ENCODE measurements at places on chromosomes 6 and 20.
A peak's percentile ranks its signal among the peaks of the same experiment; 100 is the strongest.

DNA sequence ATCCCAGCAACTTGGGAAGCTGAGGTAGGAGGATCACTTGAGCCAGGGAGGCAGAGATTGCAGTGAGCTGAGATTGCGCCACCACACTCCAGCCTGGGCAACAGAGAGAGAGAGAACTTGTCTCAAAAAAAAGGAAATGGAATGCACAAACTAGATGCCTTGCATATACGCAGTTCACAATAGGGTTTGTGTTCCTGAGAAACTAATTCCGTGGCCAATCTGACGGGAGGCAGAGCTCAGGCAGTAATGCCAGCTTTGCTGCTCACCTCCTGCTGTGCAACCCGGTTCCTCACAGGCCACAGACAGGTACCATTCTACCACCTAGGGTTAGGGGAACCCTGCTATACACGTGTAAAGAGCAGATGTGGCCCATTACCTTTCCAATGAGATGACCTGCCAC lies 1.4 kb downstream of the CDK5RAP1 start:
- DNase-seq = no peak

- no peak for DNase-seq
These were observed 13.5 kb downstream of the HAO1 start for GRCh38 chr20:7926767-7927166.

DNA sequence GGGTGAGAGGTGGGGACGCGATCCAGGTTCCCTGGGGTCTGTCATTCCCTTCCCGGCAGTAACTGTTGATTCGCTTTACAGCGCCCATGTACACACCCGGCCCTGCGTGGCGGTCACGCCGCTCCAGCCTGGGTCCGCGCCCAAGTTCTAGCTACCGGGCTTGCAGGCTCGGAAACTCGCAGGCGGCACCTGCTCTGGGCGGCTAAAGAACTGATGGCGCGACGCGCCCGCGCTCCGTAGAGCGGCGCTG lies 1.4 kb upstream of the POU3F2 start:
- DNase-seq = peak; percentile 62

DNA sequence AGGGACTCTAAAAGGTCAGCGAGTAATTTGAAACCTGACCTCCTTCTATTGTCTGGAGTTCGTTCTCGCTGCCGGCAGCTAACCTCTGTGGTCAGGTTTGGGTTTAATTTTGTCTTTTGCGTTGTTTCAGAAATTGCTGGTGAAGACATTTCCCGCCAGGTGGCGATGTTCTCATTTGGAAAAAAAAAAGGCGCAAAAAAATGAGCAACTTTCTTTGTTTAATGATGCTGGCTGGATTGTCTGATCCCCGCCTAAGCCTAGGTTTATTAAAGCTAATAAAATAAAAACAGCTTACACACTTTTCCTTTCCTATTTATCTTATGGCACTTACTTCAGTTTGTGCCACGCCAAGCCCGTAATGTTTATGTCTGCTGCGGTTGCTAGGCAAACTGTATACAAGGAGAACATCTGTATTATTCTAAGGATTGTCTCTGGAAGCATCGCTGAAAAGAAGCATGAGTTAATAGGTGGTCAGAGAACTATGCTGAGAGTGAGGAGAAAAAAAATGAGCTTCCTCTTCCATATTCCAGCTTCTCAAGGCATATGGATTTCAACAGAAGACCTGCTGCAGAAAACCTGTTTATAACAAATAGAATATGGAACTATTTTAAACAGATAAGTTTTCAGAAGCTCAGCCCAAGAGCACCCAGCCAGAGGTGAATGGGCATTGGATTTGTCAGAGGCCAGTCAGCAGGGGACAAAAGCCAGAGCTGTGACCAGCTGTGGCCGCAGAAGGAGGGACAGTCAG lies 205.7 kb downstream of the DOK5 start:
- no peak for DNase-seq

DNA sequence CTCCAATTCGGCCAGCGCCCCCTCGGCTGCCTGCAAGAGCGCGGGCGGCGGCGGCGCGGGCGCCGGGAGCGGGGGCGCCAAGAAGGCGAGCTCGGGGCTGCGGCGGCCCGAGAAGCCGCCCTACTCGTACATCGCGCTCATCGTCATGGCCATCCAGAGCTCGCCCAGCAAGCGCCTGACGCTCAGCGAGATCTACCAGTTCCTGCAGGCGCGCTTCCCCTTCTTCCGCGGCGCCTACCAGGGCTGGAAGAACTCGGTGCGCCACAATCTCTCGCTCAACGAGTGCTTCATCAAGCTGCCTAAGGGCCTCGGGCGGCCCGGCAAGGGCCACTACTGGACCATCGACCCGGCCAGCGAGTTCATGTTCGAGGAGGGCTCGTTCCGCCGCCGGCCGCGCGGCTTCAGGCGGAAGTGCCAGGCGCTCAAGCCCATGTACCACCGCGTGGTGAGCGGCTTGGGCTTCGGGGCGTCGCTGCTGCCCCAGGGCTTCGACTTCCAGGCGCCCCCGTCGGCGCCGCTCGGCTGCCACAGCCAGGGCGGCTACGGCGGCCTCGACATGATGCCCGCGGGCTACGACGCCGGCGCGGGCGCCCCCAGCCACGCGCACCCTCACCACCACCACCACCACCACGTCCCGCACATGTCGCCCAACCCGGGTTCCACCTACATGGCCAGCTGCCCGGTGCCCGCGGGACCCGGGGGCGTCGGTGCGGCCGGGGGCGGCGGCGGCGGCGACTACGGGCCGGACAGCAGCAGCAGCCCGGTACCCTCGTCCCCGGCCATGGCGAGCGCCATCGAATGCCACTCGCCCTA lies 963 bp downstream of the FOXF2 start:
- no peak for DNase-seq

DNA sequence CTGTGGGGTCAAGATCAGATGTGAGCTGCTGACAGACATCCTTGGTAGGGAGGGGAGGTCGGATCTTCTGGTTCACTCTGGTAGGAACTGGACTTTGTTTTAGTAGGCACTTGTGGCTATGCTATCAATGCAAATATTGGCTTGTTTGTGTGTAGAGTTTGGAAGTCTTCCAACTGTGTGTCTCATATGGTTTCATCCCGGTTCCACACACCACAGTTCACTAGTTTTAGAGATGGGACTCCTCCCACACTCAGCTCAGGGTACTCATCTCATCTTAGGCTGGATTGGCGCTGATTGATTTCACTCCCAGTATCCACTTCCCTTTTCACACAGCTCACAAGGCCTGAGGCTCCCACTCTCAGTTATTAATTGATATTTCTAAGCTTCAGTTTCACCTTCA lies 161.3 kb downstream of the THBS2 start:
- DNase-seq = no peak

DNA sequence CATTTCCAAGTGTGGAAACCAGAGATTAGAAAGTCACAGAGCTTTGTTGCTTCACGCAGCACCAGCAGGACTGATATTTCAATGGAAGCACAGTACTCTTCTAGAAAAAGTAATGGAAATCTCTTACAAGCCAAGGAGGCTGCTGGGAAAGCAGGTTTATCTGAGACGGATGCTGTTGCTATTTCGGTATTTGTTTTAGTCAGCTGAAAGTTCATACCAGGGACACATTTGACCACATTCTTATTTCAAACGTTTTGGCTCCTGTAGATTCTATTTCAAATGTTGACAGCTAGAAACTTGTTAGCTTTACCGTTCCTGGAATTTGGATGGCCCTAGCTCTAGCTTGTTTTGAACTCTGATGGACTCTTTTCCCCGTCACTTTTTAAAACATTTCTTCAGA lies 3.7 kb upstream of the TMEM242 start:
- DNase-seq = no peak

- DNase-seq = no peak
These were observed 74.1 kb downstream of the TRMT11 start for GRCh38 chr6:126060400-126060799.

DNA sequence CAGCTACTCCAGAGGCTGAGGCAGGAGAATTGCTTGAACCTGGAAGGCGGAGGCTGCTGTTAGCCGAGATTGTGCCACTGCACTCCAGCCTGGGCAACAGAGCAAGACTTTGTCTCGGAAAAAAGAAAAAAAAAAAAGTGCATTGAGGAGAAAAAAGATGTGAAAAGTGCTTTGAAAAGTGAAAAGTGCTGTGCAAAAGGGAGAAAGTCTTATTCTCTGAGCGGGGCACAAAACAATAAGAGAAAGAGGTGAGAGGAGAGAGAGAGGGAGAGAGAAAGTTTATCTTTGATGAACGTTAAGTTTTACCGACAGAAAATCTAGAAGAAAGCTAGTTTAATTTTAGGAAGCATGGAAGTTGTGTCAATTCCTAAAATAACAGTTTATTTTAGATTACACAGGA lies 3.9 kb upstream of the PACSIN1 start:
- no peak for DNase-seq

DNA sequence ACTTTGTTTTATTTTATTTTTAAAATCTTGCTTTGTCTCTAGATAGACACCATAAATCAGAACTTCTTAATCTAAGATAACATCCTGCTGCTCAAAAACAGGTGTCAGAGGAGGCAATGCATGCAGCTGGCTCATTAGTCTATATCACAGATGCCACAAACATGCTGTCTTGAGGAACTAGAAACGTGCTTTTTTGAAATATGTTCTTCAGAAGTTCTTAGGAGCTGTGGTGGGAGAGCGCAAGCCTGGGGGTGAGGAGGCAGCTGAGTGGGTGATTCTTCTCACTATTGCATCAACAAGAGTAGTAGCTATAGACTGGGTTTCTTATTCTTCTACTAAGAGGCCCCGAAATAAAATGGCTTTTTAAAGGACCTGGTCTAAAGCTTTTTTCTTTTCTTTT lies 23.4 kb downstream of the IL22RA2 start:
- DNase-seq = no peak

GRCh38 chr6:138736640-138737039 lies 36.9 kb upstream of the CCDC28A start:
- DNase-seq = no peak

GRCh38 chr20:8766868-8767390 lies 302.0 kb upstream of the PLCB4 start:
- no peak for DNase-seq

- no peak for DNase-seq
These were observed 18.8 kb downstream of the ESF1 start for GRCh38 chr20:13765868-13766416.

GRCh38 chr6:52900536-52900935 lies 9.0 kb downstream of the GSTA3 start:
- no peak for DNase-seq

DNA sequence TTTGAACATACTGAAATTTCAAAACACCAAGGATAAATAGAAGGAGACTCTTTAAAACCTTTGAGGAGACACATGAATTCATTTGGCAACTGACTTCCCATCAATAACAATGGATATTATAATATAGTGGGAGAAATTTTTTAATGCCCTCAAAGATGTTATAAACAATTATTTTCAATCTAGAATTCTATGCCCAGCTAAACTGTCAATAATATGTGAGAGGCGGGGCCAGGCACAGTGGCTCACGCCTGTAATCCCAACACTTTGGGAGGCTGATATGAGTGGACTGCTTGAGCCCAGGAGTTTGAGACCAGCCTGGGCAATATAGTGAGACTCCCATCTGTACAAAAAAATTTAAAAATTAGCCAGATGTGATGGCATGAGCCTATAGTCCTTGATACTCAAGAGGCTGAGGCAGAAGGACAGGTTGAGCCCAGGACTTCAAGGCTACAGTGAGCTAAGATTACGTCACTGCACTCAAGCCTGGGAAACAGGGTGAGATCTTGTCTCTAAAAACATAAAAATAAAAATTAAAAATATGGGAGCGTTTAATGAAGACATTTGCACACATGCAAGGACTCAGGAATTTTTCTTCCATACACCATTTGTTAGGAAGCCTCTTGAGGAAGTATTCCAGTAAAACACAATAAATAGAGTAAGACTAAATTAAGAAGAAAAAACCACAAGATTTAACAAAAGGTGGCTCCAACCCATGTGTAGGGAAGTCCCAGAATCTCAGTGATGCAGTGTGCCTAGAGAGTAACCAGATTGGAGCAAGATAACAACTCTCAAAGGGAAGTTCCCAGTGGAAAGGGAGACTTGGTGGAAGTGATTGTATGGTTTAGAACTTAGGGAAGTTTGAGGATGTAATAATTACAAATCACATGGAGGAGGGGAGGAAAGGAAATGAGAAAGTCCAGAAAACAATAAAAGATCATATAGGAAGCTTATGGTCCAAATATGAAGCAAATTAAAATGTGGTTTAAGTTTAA lies 26.3 kb upstream of the ETV7 start:
- no peak for DNase-seq

DNA sequence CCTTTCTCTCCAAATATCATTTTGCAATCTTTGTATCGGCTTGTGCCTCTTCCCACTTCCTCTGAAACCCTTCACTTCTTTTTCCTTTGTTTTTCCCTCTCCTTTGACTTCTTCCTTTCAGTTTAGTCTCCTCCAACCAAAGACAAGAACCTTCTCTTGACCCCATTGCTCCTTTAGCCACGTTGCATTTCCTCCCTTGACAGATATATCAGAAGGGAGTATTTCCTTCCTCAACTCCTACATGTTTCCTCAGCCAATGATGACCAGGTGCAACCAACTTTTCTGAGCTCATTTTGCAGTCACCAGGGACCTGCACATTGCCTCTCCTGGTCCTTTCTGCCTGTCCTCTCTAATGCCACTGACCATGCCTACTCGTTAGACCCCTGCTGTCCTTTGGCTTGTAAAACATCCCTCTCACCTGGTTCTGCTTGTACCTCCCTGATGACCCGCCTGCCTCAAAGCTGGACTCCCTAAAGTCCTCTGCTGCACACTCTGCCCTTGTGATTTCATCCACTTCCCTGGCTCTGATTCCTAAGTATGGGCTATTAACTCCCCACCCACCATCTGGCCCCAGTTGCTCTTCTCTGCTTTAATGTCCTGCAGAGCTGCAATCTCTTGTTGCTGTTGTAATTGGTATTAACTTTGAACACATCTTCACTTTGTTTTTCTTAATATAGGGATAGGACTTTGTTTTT lies 27.4 kb downstream of the SLC22A16 start:
- DNase-seq = no peak

DNA sequence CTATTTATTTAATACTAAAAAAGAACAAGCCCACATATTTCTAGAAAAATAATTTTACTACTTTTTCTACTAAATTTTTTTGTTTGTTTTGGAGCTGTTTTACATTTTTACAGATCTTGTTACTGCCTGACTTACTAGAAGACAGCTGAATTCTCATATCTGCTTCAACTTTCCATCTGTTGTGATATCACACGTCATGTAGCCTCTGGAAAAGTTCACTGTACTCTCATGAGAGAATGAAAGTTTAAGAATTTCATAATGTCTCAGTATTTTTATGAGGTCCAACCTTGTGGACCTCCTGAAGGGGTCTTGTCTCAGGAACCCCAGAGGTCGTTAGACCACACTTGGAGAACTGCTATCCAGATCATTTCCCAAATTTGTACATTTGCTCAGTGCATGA lies 81.7 kb upstream of the MTHFD1L start:
- no peak for DNase-seq

DNA sequence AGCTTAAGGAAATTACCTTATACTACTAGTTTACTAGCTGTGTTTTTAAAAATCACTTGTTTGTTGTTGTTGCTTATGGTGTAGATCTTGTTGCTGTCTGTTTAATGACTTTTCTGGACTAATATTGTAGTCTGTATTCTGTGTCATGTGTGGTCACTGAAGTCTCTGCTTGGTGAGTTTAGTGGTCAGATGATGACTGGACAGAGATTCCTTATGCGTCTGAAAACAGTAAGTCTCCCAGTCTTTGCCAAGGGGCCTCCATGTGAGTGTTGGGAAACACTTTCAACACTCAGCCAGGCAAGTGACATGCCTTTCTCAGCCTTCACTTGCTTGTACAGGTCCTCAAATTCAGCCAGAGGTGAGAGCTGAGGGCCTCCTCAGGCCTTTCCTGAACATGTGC lies 256.9 kb upstream of the RNF24 start:
- DNase-seq = no peak

GRCh38 chr6:87341899-87342298 lies 2.7 kb upstream of the C6orf163 start:
- DNase-seq = no peak

Measured in stimulated activated effector memory CD8-positive, alpha-beta T cell treated with anti-CD3 and anti-CD28 coated beads, Interleukin-12 subunit alpha, Interleukin-12 subunit beta, amount 100 ng/mL, for 72 hours (primary cell).